ENCODE measurements at places on chromosomes 2 and 18. TPM values are rescaled to one million over a fixed set of nuclear protein-coding genes. Genes with fewer than 3 reads are reported as not detected.

DNAJC5G gene
- total RNA-seq, result not detected

TEKT4 gene
- not detected for total RNA-seq

FAM237A gene
- not detected for total RNA-seq

TRIM54 gene
- 0.88 TPM for total RNA-seq

PROKR1 gene
- not detected for total RNA-seq

RAX gene
- total RNA-seq, result not detected

ZNF804A gene
- total RNA-seq, result not detected

DUSP2 gene
- total RNA-seq, result 0.38 TPM

MATN3 gene
- total RNA-seq, result 17.8 TPM

GLI2 gene
- total RNA-seq, result 22.1 TPM

PAX3 gene
- not detected for total RNA-seq

RAB6C gene
- not detected for total RNA-seq

MROH2A gene
- 0.12 TPM for total RNA-seq

LIPG gene
- total RNA-seq, result 0.34 TPM

RESP18 gene
- total RNA-seq, result not detected

CHRNA1 gene
- not detected for total RNA-seq

CPLX4 gene
- total RNA-seq, result not detected

C2orf80 gene
- total RNA-seq, result not detected

HOXD9 gene
- 1.3 TPM for total RNA-seq

UGT1A10 gene
- total RNA-seq, result not detected

CYP27A1 gene
- 0.15 TPM for total RNA-seq

CENPA gene
- 52.2 TPM for total RNA-seq

TMEM17 gene
- 5.0 TPM for total RNA-seq

SRD5A2 gene
- 0.06 TPM for total RNA-seq

NPHP1 gene
- total RNA-seq, result 6.7 TPM

KLHL41 gene
- total RNA-seq, result 0.13 TPM

CDH7 gene
- total RNA-seq, result not detected

SLC38A11 gene
- 0.03 TPM for total RNA-seq

AGXT gene
- not detected for total RNA-seq

CLEC4F gene
- total RNA-seq, result not detected

C1D gene
- total RNA-seq, result 34.7 TPM

TFCP2L1 gene
- 23.9 TPM for total RNA-seq

IL37 gene
- total RNA-seq, result not detected

SLC9A4 gene
- total RNA-seq, result not detected

PTPRM gene
- 33.7 TPM for total RNA-seq

UBR3 gene
- total RNA-seq, result 9.0 TPM

MAP3K19 gene
- not detected for total RNA-seq

PSMA8 gene
- not detected for total RNA-seq

IL18R1 gene
- 1.0 TPM for total RNA-seq

ERBB4 gene
- total RNA-seq, result not detected

RBFA gene
- 29.3 TPM for total RNA-seq

EHD3 gene
- 6.3 TPM for total RNA-seq

Measured in A549 treated with Hydrocortisone at 1 μM for 4 hours (cell line).